Activated naive CD4-positive, alpha-beta T cell treated with anti-CD3 and anti-CD28 coated beads for 36 hours (primary cell): ENCODE measurements at places on chromosomes 6 and 20. TPM values are rescaled to one million over a fixed set of nuclear protein-coding genes. Genes with fewer than 3 reads are reported as not detected.

Gene ERVFRD-1
- not detected for total RNA-seq

Gene MYT1
- total RNA-seq, result 0.05 TPM

- no peaks in the 10 kb centered on the region for H3K36me3 ChIP-seq
- peak; percentile 66 for DNase-seq
- H3K4me1 ChIP-seq, result peaks cover 20% of the 10 kb centered on the region
- H3K4me3 ChIP-seq, result peak overlapping the region; percentile 20
- H3K27me3 ChIP-seq, result no peaks in the 10 kb centered on the region
These were observed 21.1 kb downstream of the SESN1 start for GRCh38 chr6:109073344-109074132.

- no peaks in the 10 kb centered on the region for H3K4me1 ChIP-seq
- peaks cover 5% of the 10 kb centered on the region for H3K27me3 ChIP-seq
- H3K36me3 ChIP-seq, result no peaks in the 10 kb centered on the region
- DNase-seq, result no peak
- no peak overlapping the region for H3K27ac ChIP-seq
These were observed 156.1 kb downstream of the MRPL14 start for GRCh38 chr6:43970913-43971775.

DNA sequence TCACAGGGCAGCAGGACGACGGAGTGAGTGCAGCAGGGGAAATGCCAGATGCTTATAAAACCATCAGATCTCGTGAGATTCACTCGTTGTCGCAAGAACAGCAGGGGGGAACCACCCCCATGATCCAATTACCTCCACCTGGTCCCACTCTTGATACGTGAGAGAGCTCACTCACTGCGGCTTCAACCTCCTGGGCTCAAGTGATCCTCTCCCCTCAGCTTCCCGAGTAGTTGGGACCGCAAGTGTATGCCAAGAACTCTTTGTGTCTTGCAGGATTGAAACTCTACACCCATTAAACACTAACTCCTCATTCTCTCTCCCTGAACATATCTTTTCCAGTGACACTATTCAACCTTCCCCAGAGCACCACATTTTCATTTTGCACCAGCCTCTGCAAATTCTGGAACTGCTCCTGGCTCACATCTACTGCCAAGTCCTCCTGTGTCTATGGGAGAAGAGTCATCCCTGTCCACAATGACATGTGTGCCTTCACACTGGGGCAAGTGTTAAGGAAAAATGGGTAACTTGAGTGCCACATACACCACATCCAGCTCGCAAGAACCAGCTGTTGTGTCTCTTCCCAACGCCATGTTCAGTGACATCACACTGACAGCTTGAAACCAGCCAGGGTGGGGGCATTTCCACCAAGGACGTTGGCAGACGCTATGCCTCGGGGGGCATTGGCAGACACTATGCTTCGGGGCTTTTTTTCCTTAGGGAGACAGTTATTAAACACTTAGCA, 14.7 kb upstream of the TAF4 start:
- H3K36me3 ChIP-seq, result peaks cover 4% of the 10 kb centered on the region
- no peaks in the 10 kb centered on the region for H3K4me1 ChIP-seq
- no peak overlapping the region for H3K4me3 ChIP-seq
- no peak for DNase-seq
- H3K27me3 ChIP-seq, result peaks cover 7% of the 10 kb centered on the region

DNA sequence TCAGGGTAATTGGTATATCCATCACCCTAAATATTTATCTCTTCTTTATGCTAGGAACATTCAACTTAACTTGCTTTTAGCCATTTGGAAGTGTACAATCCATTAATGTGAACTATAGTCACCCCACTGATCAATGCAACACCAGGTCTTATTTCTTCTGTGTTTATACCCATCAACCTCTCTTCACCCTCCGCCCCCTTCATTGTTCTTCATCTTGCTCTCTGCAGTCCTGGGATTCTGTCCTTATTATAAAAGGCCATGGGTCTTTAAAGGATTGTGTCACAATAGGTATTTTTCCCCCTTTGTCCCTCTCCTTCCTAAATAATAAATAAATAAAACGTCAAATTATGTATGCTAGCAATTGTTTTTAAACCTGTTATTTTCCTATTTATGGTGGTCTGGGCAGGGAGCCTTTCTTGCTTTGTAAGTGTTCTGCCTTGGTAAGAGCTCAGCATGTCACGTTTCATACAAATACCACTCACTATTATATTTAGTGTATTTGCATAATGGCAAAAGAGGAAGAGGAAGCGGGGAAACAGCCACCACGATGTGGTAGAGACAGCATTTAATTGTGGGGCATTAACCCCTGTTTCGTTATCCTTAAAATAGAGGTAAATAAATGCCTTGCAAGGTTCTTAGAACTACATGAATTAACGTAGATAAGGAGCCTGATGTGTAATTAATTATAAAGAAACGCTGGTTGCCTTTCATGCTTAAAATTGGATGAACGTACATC, 1.9 kb downstream of the ABRACL start:
- H3K36me3 ChIP-seq, result peaks cover 26% of the 10 kb centered on the region
- no peaks in the 10 kb centered on the region for H3K27me3 ChIP-seq
- peaks cover 21% of the 10 kb centered on the region for H3K4me1 ChIP-seq
- no peak overlapping the region for H3K4me3 ChIP-seq

DNA sequence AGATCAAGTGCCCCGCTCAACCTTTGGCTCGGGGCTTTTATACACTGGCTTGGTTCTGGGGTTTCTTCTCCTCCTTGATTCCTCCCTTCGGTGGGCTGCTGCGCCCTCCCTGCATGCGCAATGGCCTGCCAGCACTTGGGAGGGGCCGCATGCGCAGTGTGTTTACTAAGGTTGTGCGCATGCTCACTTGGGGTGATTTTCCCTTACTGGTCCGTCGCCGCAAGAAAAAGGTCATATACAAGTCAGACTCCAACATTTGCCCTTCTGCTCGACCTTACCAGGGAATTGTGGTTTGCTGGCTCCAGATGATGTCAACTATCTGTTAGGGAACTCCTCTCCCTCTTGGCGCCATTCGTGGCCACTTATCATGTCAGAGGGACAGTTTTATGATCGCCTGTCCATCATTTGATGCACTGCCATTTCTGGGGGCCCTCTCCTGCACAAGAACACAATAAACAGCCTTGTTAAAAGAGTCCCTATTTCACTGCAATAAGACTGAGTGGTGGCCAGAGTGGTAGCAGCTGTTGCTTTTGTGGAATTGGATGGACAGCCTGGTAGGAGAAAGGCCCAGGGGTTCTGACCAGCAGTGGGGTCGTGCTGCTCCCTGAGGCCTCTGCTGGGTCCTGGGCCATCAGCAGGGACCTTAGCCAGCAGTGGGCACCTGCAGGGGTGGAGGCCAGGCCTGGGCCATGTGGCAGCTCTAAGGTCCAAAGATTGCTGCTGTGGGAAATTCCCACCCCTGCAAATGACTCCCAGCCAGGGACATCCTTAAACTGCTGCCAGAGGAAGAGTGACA, 2.8 kb upstream of the LBP start:
- H3K36me3 ChIP-seq, result no peaks in the 10 kb centered on the region
- H3K27ac ChIP-seq, result no peak overlapping the region
- DNase-seq, result no peak
- peaks cover 3% of the 10 kb centered on the region for H3K27me3 ChIP-seq
- no peaks in the 10 kb centered on the region for H3K4me1 ChIP-seq

GRCh38 chr20:25206063-25206403, 10.5 kb downstream of the ENTPD6 start:
- no peak overlapping the region for H3K27ac ChIP-seq
- H3K36me3 ChIP-seq, result peaks cover 5% of the 10 kb centered on the region
- no peak overlapping the region for H3K4me3 ChIP-seq
- no peaks in the 10 kb centered on the region for H3K27me3 ChIP-seq

GRCh38 chr20:24736844-24737211, 212.2 kb upstream of the CST7 start:
- DNase-seq, result no peak
- H3K4me3 ChIP-seq, result no peak overlapping the region
- H3K4me1 ChIP-seq, result peaks cover 11% of the 10 kb centered on the region
- no peak overlapping the region for H3K27ac ChIP-seq
